Activated CD4-positive, alpha-beta T cell treated with anti-CD3 and anti-CD28 coated beads for 1 hour (primary cell): ENCODE measurements at places on chromosomes 13 and 19.

GRCh38 chr19:35755131-35755549 lies 1.7 kb downstream of the HSPB6 start:
- DNase-seq, result no peak

GRCh38 chr13:112838842-112839117 lies 130.2 kb upstream of the MCF2L start:
- no peak for DNase-seq

DNA sequence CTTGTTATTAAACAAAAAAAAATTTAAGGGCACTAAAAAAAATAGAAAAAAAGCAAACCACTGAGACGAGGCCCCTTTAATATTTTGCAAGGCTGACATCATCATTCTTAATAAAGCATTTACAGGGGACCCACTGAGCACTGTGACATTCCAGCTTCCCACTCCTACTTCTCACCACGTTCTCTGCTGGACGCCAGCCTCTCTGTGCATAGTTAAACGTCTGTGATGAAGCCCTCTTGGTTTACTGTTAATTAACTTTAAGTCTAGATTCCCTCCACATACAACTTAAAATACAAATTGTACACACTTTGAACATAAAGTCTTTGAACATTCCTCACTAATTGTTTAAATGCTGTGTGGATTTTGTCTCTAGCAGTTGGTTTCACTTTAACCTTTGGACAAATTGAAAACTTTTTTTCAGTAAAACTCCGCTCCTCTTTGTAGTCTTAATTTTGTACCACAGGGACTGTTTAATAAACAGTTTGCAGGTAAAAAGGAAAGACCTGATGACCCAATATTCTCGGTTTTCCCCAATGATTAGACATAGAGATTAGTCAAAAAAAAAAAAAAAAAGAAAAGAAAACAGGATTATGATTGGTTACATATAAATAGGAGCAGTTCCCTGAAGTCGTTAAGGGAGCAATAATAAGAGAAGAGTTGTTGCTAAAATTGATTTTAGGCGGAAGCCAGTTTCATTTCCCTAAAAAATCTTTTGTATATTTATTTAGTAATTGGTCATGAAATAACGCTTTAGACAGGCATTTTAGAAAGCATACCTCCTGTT lies 219.8 kb downstream of the MZT1 start:
- DNase-seq, result no peak

- peak; percentile 53 for DNase-seq
Observed at GRCh38 chr13:44575741-44576350, at the start of gene TSC22D1. TSS of gene TSC22D1 (minus strand) at chr13:44576330. CDS start at chr13:44576074, 256 bp downstream.

GRCh38 chr13:30697996-30698401 lies 37.3 kb upstream of the ALOX5AP start:
- no peak for DNase-seq

DNA sequence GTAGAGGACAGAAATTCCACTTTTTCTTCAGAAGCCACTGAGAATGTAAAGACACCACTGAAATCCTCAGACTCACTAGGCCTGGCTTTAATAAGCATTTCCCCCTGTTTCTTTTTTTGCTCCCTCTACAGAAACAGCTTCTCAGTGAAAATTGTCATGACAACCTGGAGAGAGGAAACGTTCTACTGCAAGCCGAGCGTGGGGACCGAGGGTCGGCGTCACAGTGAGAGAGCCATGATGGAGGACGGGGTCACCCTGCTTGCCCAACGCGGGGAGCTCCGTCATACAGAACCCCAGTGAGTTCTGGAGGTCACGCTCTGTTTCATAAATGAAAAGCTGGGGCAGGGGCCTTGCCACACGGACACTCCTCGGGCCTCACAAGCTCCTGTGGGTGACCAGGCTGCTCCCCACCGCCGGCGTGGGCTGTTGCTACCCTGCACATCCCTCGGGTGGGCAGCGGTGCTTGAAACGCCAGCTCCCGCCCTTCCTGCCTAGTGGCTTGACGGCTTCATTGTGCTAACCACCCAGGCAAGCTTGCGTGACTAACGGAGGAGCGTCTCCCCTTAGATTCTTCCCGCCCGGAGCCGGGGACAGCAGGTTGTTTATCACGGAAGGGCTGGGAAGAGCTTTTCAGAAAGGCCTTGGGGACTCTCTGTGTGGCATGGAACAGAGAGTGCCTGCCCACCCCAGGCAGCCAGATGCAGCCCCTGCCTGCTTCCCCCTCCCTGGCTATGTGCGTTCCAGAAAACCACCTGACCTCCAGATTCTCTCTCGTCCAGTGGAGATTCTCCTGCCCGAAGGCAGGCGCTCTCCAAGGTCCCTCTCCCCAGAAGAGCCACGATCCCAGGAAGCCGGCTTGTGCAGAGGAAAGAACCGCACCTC lies 153.6 kb downstream of the KATNAL1 start:
- no peak for DNase-seq

GRCh38 chr13:110426735-110427134 lies 119.7 kb downstream of the COL4A2 start:
- DNase-seq, result no peak

DNA sequence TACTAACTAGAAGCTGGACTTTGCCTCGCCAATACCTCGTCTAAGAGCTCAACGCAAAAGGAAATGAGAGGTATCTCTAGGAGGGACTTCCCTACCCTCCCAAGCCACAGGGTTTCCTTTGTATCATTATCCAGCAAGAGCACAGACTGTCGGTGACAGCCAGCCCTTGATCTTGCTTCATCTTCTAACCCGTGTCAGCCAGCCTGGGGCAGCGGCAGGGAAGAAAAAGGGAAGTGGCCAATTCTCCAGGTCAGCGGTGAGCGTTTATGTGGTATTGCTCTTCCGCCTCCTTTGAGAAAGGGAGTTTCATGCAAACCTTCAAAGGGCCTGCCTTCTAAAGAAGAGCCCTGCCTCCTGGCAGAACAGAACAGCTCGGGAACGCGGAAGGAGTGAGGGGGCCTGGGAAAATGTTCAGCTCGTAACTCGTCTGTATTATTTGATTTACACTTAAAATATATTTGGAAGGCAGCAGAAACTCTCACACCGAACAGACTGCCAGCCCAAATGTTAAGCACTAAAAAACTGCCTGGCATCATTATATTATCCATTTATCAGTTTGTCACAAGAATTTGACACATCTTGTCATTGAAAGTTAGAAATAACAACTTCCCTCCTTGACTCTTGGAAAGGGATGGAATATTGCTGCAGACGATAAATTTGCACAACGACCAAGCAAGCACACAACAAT lies 41.8 kb downstream of the EFNB2 start:
- no peak for DNase-seq

GRCh38 chr19:1673645-1674292 lies 21.4 kb upstream of the TCF3 start:
- DNase-seq, result no peak

DNA sequence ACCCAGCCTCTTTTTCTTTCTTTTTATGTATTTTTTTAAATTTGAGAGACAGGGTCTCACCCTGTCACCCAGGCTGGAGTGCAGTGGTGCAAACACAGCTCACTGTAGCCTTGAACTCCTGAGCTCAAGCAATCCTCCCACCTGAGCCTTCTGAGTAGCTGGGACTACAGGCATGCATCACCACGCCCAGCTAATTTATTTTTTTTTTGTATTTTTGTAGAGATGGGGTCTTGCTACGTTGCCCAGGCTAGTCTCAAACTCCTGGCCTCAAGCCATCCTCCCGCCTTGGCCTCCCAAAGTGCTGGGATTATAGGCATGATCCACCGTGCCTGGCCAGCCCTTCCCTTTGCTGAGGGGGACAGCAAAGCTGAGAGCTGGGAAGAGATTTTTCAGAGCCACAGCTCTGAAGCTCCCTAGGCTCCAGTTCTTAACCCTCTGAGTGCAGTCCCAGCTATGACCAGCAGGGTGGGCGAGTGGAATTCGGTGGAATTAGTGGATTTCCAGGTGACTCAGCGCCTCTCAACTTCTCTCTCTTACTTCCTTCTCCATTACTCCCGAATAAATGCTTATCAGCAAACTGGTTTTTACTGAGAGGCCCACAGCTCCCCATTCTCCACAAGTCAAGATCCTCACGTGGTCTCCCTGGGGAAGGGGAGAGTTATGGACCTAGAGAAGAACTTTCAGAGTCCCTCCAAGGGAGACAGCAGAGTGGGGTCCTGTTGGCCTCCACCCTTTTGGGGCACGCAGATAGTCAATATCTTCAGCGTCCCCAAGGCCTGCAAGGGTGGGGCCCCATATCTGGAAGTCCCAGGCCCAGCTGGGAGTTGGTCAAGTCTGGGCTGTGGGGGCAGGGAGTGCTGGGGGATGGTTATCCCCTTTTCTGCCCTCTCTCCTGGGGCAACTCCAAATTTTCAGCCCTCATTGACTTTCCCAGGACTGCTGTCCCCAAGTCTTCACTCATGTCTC lies 1.2 kb downstream of the BLVRB start:
- DNase-seq, result peak; percentile 58

- DNase-seq, result no peak
Observed at GRCh38 chr13:35729926-35730627, 253.6 kb upstream of the MAB21L1 start.

DNA sequence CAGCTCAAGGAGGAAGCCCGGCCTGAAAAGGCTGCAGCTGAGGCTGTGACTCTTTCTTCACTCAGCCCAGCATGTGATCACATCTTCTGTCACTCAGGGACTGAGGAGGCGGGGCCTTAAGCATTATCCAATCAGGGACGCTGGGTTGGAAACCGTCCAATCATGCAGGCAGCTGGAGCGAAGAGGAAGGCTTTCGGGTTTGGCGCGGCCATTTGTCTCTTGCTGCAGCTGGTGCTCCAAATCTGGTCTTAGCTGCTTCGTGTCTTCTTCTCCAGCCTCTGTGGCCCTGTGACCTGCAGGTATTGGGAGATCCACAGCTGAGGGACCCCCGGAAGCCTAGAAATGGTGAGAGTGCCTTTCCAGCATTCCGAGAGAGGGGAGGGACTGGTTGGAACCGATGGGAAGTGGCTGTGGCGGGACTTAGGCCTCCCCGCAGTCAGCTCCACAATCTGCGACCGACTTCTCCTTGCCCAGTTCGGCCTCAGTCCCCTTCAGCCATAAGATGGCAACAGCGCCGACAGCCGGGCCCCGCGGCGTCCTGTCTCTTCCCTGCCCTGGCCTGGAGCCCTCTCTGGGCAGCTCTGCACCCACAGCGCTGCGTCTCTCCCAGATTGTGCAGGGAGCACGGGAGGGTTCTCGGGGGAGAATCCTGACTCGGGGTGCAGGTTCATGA lies at the start of gene ZNF90:
ZNF90 (plus strand) TSS at position 210 of the 673 bp plus-strand sequence; CDS start at position 343, 133 bp downstream.
- DNase-seq, result peak; percentile 69

- peak; percentile 76 for DNase-seq
Observed at GRCh38 chr19:55080968-55081769, 5.5 kb downstream of the EPS8L1 start.

DNA sequence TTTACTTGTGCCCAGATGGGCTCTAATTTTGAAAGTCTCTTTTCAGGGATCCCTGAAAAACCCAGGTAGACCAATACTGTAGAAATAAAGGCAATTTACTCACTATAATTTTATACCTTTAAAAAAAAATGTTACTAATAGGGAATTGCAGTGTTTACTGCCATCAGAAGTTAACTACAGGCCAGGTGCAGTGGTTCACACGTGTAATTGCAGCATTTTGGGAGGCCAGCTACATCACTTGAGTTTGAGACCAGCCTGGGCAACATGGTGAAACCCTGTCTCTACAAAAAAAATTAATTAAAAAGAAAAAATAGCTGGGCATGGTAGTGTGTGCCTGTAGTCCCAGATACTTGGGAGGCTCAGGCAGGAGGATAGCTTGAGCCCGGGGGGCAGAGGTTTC lies 10.2 kb downstream of the USP12 start:
- no peak for DNase-seq

DNA sequence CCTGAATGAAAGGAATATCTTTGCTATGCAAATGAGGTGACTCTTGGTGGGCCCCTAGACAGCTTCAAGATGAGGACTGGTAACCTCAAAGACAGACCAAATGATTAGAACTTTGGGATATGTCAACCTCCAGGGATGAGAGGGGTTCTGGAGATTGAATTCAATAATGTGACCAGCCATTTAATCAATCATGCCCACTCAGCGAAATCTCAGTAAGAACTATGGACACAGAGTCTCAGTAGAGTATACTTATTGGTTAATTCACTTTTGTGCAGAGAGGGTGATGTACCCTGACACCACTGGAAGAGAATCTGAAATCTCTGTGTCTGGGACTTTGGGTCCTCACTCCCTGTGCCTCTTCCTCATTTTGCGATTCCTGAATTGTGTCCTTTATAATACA lies 662.8 kb downstream of the OLFM4 start:
- DNase-seq, result no peak
